ENCODE measurements at places on chromosomes 13 and 19.

DNA sequence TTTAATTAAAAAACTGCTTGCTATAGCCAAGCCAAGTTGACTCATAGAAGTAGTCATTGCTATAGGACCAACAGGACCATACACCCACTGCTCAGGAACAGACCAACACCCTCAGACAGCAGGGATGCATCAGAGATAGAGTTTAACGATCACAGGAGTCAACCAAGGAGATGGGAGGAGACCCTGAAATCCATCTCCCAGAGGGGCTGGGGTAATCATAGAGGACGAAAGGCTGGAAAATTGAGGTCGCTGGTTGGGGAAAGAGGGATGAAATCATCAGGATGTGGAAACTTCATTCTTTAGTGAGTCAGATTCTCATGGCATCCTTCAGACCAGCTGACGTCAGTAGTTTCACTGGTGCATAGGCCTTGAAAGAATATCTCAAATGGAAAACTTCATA lies 160.4 kb upstream of the GPC6 start:
- peak; percentile 87 for DNase-seq

- DNase-seq: no peak
Measured at GRCh38 chr13:51913421-51914136, 51.8 kb downstream of the CCDC70 start.

DNA sequence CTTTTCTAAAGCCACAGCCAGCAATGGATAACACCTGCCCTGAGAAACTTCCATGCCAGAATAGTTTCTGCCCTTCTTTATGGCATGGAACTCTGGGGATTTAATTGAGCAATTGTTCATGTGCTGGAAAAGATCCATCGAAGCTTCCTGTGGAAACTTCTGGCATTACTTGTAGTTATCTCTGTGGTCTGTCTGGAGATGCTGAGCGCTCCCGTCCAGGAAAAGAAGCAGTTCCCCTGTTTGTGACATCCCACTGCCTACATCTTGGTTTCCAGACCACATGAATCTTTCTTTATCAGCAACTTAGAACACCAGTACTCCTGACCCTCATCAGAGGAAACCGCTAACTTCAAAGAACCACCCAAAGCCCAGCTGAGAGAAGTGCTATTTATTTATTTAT lies 24.6 kb downstream of the FLT1 start:
- DNase-seq: peak; percentile 80

DNA sequence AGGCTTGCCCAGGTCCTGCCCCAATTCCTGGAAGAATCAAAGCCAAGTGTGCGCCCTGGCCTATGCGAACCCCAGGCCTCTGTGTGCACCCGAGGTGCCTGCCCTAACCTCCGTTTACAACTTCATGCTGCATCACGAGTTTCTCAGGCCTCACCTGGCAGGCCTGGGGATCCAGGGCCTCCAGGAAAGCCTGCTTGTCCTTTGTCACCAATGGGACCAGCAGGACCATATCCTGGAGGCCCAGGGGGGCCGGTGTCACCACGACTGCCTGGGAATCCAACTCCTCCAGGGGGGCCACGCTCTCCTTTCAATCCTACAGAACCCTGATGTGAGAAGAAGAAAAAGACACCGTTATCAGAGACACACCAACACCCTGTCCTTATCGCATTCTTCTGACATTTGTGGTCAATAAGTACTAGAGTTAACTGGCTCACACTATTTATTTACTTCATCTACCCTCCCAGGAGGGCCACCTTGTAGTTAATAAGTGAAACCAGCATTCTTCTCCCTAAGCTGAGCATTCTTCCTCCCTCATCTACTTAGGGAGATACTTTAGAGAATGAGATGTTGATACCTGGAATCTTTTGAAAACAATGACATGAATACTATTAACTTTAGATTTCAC lies 120.6 kb downstream of the COL4A1 start:
- DNase-seq: no peak

DNA sequence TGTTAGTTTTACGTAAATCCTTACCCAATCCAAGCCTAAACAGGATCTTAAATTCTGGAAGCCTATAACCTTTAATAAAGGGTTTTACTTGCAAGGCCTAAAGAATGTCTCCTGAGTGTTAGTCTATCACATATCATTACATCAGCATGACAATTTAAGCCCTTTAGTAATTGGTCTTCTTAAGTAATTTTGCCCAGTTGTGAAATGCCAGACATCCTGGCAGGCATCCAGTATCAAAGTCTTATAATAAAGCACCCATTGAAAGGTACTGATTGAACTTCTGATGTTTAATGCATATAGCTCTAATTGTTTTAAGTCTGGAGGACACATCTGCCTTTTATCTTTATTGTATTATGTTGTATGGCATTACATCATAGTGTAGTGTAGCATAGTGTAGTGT lies 1078.9 kb downstream of the SLITRK1 start:
- peak; percentile 26 for DNase-seq

- no peak for DNase-seq
Measured at GRCh38 chr19:8452446-8453123, 7.8 kb downstream of the HNRNPM start.

DNA sequence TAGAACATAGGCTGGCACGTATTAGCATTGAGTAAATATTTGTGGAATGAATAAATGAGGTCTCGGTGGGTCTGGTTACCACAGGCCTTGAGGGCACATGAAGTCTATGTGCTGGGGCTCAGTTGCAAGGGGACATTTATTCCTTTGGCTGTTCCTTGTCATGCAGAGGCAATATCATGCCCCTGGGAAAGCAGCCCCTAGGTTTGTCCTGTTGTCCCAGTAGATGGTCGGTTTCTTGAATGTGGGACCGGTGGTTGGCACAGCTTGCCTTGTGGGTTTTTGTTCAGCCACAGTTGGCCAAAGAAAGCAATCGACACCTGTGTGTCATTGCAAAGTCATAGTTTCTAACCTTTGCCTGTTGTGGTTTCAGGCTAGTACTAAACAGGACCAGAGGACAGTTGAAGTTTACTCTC lies 24.7 kb upstream of the GPR183 start:
- no peak for DNase-seq

DNA sequence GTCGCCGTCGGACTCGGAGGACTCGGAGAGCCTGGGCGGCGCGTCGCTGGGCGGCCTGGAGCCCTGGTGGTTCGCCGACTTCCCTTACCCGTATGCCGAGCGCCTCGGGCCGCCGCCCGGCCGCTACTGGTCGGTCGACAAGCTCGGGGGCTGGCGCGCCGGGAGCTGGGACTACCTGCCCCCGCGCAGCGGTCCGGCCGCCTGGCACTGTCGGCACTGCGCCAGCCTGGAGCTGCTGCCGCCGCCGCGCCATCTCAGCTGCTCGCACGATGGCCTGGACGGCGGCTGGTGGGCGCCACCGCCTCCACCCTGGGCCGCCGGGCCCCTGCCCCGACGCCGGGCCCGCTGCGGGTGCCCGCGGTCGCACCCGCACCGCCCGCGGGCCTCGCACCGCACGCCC lies 2.5 kb upstream of the GRWD1 start:
- DNase-seq: no peak

DNA sequence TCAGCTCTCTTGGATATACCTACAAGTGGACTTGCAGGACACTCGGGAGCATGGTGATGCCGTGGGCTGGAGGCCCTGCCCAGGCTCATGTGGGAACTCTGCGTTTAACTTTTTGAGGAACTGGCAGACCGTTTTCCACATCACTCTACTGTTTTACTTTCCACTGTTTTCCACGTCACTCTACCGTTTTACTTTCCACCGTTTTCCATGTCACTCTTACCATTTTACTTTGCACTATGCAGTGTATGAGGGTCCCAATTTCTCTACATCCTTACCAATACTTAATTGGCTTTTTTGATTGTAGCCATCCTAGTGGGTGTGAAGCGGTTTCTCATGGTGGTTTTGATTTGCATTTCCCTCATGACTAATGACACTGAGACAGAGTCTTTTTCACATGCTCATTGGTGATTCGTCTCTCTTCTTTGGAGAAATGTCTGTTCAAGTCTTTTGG lies 40.5 kb downstream of the GATAD2A start:
- DNase-seq: no peak

- no peak for DNase-seq
Measured at GRCh38 chr13:69619651-69620050, 488.0 kb upstream of the ATXN8OS start.
